Activated CD4-positive, CD25-positive, alpha-beta regulatory T cell (primary cell): ENCODE measurements at places on chromosomes 2 and 18.

DNA sequence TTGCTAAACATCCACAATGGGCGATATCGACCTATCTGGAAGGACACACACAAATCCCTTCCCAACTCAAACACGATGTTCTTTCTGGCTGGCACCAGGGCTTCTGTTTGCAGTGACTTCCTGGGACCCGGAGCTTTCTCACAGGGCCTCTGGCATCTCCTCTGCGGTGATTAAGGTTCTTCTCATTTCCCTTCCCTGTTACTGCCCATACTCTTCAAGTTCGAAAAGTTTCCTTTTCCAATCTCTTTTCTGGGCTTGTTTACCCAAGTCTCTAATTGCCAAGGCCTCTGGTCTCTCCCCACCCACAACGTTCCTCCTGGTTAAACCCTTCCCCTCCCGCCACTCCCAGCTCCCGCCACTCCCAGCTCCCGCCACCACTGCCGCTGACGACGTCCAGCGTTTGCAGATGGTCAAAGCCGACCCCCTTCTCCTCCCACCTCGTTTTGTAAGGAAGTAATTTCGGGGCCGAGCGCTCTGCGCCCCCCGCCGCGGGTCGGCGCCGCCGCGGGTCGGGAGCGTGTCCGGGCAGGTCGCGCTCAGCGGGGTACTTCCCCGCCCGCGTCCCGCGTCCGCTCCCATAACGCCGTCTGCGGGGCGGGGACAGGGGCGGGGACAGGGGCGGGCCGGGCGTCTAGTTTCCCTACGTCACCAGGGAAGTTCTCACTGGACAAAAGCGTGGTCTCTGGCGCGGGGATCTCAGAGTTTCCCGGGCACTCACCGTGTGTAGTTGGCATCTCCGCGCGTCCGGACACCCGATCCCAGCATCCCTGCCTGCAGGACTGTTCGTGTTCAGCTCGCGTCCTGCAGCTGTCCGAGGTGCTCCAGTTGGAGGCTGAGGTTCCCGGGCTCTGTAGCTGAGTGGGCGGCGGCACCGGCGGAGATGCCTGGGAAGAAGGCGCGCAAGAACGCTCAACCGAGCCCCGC, at the start of gene PMAIP1:
TSS of gene PMAIP1 (plus strand) at position 699 of the 924 bp plus-strand sequence. CDS start at position 881, 182 bp downstream.
- peak; percentile 83 for DNase-seq

- no peak for DNase-seq
Observed at GRCh38 chr2:72023678-72024390, 123.8 kb downstream of the CYP26B1 start.

DNA sequence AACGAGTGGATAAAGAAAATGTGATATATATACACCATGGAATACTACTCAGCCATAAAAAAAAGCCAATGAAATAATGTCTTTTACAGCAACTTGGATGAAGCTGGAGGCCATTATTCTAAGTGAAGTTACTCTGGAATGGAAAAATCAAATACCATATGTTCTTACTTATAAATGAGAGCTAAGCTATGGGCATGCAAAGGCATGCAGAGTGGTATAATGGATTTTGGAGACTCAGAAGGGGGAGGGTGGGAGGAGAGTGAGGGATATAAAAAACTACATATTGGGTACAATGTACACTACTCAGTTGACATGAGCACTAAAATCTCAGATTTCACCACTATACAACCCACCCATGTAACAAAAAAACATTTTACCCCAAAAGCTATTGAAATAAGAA, 1.7 kb upstream of the MSGN1 start:
- no peak for DNase-seq

DNA sequence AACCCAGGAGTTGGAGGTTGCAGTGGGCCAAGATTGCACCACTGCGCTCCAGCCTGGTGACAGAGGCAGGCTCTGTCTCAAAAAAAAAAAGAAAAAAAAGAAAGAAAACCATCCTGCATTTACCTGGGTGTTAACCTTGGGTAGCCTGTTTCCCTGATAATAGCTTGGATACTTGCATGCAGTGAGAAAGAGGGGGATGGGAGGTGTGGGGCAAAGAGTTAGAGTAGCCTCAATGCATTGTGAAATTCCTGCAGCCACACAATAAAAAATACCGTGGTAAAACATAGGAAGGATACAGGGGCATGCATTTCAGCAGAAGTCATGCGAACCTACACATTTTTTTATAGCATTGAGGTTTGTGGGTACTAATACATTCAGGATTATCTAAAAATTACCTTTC, 76.6 kb upstream of the ZNF516 start:
- no peak for DNase-seq

DNA sequence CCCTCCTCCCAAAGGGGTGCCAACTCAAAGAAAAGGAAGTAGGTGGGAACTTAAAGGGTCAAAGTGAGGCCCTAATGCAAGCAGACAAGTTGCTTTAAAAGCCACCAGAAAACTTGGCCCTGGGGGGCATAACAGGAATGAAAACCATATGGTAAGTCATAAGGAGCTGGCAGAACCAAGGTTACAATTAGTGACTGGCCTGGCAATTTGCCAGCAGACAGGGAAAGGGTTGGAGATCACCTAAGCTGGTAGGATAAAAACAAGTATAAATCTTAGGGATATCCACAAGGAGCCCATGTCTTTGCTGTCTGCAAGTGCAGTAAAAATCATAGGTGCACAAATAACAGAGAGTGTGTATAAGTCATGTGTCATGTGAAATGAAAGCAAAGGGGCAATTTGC, 256.7 kb upstream of the LRRTM4 start:
- no peak for DNase-seq

- DNase-seq: no peak
Observed at GRCh38 chr18:66990909-66991308, 387.0 kb upstream of the CDH19 start.

DNA sequence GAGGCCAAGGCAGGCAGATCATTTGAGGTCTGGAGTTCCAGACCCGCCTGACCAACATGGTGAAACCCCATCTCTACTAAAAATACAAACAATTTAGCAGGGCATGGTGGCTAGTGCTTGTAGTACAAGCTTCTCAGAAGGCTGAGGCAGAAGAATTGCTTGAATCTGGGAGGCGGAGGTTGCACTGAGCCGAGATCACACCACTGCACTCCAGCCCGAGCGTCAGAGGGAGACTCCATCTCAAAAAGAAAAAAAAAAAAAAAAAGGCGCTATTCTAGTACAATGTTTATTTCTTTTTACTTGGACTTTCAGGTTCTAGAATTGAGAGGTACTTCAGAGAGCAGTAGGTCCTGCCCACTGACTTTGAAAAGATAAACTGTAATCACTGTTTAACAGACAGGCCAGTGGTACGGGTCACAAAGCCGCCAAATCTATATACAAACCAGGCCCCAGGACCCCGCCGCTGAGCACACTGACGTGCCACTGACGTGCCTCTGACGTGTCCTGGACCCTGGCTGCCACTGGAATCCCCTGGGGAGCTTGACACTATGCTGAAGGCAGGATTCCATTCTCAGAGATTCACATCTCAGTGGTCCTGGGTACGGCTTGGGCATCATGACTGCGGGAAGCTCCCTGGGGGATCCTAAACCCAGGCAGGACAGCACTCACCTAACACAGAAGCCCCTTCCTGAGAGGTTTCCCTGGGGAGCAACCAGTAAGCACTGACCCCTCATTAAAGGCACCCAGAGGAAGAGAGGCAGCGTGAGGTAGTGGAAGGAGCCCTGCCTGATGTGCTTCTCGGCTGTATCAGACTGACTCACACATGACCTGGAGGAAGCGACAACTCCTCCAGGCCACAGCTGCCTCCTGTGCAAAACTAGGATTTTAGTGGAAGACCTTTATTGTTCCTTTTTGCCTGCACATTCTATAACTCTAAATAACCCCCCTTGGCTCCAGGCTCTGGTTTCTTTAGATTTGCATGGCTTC, 197.8 kb upstream of the MEIS1 start:
- DNase-seq: no peak

DNA sequence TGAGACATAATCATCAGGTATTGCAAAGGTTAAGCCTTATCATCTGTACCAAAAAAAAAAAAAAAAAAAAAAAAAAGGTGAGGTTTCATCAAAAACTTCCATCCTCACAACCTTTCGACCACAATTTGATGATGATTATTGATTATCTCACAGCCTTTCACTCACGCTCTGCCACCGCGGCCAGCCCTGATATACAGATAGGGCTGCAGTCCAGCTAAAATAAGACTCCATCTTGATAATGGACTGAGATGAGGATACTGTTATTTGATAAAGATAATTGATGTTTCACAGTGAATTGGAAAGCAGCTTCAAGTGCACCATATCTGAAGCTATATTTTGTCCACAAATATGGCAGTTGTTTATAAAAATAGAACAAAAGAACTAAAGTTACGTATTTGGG, 159.7 kb upstream of the BOD1L2 start:
- no peak for DNase-seq

- no peak for DNase-seq
Observed at GRCh38 chr2:98608962-98609604, 694 bp downstream of the UNC50 start.

GRCh38 chr2:54818226-54818625, 94.8 kb downstream of the EML6 start:
- no peak for DNase-seq

DNA sequence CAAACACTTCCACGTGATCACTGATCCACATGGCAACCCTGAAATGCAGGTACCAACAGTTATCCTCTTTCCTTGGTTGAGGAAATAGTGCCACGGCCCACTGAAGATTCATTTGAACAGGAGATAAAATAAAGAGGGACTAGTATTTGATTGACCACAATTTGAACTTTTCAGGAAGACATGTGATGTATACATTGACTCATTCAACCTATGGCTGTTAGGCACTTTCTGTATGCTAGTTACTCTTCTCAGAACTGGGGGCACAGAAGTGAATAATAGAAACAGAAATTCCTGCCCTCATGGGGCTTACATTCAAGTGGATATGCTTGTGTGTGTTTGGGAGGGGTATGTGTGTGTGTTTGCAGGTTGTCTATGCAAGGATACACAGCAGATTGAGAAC, 199.6 kb downstream of the PRKCE start:
- no peak for DNase-seq

GRCh38 chr18:45169610-45170009, 445.7 kb upstream of the SLC14A2 start:
- DNase-seq: no peak

DNA sequence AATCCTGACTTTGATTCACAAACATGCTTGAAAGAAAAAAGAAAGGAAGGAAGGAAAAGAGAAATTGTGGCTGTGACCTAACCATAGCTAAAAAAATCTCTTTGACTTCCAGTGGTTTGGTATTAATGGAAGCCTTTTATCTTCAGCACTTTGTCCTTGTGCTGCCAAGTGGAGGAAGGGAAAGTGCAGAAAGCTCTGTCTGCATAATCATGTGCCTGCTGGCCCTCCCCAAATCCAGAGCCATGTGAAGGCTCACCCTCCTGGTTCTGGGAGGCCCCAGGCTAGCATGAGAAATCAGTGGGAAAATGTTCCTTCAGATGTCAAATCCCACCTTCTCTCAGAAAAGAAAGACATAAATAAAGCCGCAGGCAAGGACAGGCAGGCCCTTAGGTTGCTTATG, 48.3 kb upstream of the BMPR2 start:
- no peak for DNase-seq

DNA sequence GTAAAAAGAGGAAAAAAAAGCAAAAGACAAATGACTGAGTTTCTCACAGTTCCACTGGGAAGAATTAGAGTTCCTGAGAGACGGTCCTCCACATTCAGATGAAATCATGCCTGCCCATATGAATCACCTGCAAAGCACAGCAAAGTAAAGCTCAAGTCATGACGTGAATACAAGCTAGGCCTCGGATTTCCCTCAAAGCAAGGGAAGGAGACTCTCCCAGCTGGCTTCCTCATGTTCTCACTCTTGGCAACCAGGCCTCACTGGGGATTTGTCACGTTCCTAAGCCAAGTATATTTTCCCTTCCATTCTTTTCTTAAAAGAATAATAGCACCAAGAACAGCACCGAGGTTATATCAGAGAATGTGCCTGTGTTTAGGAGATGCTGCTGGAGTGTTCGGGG, 47.0 kb downstream of the CYP27C1 start:
- no peak for DNase-seq

DNA sequence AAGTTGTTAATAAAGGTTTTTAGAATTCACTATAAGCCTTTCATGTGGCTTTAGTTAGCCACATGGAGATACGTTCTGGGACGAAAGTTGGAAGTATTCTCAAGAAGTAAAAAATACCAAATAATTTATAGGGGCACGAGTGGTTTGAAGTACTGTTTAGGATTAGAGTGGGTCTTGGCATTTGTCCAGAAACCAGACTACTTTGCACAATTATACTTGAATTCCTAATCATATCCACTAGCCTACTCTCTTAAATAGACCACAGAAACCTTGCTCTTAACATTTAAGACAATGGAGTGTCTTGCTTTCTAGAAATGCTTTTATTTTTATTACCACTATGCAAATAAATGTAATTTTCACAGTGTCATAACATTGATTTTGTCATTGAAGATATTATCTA, 44.6 kb downstream of the UBE2E3 start:
- no peak for DNase-seq

DNA sequence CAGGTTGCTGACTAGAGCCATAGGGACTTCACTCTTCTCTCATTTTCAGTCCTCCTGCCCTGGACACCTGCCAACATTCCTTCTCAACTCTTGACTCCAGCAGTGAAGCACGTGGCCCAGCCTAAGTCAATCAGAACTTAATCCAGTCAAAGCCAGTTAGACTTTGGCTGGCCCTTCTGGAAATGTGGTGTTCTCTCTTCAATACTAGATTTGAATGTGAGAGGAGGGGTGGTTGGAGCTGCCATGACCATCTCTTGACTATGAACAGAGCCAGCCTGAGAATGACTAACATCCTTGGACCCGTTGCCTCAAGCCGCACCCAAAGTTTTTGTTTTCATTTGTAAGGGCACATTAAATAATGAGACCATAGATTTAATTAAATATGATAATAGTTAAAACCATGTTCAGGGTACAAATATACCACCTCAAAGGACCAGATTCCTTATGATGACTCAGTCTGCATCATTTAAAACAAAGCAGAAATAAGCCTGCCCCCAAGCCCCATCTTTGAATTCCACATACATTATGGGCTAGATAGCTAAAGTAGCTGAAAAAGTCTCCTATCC, 49.7 kb upstream of the RASGRP3 start:
- no peak for DNase-seq

DNA sequence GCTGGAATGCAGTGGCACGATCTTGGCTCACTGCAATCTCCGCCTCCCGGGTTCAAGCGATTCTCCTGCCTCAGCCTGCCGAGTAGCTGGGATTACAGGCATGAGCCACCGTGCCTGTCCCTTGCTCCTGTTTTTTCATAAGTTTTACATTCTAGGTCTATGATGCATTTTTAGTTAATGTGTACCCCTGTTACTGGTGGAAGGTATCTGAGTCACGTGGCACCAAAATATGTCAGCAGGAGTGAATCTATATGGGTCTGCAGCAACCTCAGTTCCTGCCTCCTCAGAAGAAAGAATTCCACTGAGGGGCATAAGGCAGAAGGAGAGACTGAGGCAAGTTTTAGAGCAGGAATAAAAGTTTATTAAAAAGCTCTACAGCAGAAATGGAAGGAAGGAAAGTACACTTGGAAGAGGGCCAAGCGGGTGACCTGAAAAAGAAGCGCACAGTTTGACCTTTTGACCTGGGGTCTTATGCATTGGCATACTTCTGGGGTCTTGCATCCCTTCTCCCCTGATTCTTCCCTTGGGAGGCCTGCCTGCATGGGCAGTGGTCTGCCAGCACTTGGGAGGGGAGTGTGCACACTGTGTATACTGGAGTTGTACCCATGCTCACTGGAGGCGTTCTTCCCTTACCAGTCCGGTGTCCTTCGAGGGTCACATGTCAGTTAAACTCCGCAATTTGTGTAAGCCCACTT, 1.1 kb upstream of the MFSD2B start:
- DNase-seq: no peak

- no peak for DNase-seq
Observed at GRCh38 chr2:201223089-201224073, 37.0 kb upstream of the CASP8 start.
